ENCODE measurements at places on chromosomes 16 and 17.

DNA sequence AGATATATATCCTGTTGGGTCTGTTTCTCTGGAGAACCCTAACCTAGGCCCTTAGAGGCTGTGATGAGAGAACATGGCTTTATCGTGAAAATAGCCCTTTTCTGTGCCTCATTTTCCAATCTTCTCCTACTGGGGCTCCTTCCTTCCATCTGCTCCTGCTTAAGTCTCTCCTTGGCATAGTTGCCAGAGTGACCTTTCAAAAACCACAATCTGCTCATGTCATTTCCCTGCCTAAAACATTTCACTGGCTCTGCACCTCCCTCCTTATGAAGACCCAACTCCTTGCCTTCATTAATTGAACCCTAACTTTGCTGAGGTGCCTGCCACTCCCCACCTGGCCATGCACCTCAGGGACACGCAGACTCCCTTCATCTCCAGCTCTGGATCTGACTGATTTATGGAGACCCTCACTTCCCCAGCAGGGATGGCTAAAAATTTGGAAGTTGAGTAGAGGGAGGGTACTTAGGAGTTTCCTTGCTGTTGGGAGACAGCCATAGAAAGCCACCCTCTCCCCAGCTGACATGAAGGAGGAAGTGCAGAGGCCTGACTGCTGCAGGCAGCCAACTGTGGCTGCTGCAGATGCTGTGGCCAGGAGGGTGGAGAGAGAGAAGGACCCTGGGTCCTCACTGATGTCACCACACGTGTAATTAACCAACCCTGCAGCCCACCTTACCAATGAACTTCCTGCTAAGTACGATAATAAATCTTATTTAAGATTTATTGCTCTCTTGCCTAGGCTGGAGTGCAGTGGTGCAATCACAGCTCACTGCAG lies 6.3 kb upstream of the GGA2 start:
- no peaks in the 10 kb centered on the region for H3K27me3 ChIP-seq
- no peak overlapping the region for H3K4me3 ChIP-seq
- DNase-seq = no peak
- H3K27ac ChIP-seq = no peak overlapping the region
- H3K4me1 ChIP-seq = peaks cover 29% of the 10 kb centered on the region

DNA sequence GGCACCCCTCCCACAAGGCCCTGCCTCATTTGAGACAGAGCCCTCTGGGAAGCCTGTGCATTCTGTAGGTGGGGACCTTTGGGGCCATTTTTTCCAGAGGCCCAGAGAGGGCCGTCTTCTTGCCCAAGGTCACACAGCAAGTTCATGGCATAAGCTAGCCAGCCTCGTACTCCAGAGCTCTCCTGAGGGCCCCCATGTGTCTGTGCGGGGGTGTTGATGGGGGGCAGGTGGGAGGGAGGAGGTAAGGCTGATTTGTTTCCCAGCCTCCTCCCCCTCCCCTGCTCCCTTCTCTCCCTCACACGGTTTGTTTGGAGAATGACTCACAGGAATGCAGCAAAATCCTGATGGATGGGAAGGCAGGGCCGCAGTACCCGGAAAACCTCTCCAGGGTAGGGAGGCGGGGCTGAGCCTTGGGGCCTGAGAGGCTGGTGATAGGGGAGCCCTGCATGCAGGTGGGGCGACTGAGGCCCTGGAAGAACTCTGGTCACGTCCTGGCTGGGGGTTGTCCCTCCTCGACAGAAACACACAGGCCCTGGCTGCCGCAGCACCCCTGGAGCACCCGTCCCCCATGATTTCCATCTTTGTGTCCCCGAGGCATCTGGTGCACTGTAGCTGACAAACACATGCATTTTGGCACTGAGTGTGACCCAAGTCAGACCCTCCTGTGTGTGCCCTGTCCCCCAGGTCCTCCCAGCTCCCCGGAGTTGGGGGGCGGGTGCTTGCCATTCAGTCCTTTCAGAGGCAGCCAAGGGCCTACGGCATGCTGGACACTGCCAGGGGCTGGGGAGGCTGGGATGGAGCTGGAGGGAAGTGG lies 29.7 kb downstream of the RAI1 start:
- peak overlapping the region; percentile 41 for H3K4me3 ChIP-seq
- H3K36me3 ChIP-seq = no peaks in the 10 kb centered on the region
- peak overlapping the region; percentile 61 for H3K27ac ChIP-seq
- DNase-seq = peak; percentile 94

DNA sequence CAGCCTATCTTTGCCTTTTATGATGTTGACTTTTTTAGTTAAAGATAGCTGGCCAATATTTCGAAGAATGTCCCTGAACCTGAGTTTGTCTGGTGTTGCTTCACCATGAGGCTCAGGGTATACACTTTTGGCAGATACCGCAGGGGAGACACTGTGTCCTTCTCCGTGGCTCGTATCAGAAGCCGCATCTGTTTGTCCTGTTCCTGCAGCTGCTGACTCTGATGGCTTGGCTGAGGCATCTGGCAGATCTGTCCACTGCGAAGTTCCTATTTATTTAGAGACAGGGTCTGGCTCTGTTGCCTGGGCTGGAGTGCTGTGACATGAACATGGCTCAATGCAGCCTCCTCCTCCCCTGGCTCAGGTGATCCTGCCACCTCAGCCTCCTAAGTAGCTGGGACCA lies 93.5 kb downstream of the CRISPLD2 start:
- no peak overlapping the region for H3K4me3 ChIP-seq
- DNase-seq = no peak
- H3K4me1 ChIP-seq = peaks cover 9% of the 10 kb centered on the region
- H3K27me3 ChIP-seq = peaks cover 74% of the 10 kb centered on the region
- H3K36me3 ChIP-seq = no peaks in the 10 kb centered on the region

- H3K27me3 ChIP-seq = no peaks in the 10 kb centered on the region
- no peak overlapping the region for H3K4me3 ChIP-seq
- no peaks in the 10 kb centered on the region for H3K4me1 ChIP-seq
- H3K27ac ChIP-seq = no peak overlapping the region
- no peaks in the 10 kb centered on the region for H3K36me3 ChIP-seq
- no peak for DNase-seq
These were observed 22.4 kb upstream of the DYNLRB2 start for GRCh38 chr16:80518436-80518835.

DNA sequence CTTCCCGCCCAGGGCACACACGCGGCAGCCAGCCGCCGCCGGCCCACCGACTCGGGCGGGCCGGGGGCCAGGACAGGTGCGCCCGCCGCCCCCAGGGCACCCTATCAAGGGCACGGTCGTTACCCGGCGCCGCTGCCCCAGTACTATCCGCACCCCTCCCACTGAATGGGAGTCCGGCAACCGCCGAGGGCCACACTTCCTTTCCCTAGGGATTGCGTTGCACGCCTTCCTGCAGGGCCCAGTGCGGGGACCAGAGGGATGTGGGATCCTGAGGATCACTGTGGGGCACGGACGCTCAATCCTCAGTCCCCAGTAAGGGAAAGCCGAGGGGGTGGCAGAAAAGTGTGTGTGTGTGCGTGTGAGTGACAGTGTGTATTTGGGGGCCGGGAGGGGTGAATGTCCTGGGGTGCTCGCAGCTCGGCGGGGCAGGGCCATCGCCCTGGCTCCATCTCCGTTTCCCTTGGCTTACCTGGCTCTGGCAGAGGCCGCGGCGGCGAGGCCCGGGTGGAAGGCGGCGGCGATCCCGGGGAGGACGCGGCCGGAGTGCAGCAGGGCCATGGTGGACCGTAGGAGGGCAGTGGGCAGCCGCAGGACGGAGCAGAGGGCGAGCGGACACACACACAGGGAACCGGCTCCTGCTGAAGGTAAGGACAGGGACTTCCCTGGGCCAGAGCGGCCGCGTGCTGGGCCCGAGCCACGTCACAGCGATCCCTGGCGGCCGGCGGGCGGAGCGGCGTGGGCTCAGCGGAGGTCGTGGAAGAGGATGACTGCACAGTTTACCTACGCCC lies at the start of gene GOT2:
GOT2 (minus strand) TSS at position 646 of the 788 bp plus-strand sequence; CDS start at position 558, 88 bp downstream.
- H3K27me3 ChIP-seq = no peaks in the 10 kb centered on the region
- DNase-seq = peak; percentile 84
- peak within 1 kb of the TSS; percentile 69 for H3K27ac ChIP-seq
- H3K36me3 ChIP-seq = peaks cover 1% of the 10 kb centered on the region

DNA sequence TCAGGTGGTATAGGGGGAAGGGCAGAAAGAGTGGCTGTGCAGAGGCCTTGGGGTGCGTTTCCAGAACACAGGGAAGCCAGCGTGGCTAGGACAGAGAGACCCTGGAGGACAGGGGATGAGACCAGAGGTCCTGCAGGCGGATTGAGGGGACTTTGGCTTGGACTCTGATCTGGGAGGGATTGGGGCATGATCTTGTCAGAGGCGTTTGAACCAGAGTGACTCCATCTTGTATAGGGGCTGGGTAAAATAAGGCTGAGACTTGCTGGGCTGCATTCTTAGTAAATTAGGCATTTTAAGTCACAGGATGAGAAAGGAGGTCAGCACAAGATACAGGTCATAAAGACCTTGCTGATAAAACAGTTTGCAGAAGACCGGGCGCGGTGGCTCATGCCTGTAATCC lies 5.4 kb upstream of the NATD1 start:
- no peaks in the 10 kb centered on the region for H3K36me3 ChIP-seq
- H3K27me3 ChIP-seq = peaks cover 10% of the 10 kb centered on the region
- no peak overlapping the region for H3K27ac ChIP-seq
- H3K4me1 ChIP-seq = peaks cover 6% of the 10 kb centered on the region

DNA sequence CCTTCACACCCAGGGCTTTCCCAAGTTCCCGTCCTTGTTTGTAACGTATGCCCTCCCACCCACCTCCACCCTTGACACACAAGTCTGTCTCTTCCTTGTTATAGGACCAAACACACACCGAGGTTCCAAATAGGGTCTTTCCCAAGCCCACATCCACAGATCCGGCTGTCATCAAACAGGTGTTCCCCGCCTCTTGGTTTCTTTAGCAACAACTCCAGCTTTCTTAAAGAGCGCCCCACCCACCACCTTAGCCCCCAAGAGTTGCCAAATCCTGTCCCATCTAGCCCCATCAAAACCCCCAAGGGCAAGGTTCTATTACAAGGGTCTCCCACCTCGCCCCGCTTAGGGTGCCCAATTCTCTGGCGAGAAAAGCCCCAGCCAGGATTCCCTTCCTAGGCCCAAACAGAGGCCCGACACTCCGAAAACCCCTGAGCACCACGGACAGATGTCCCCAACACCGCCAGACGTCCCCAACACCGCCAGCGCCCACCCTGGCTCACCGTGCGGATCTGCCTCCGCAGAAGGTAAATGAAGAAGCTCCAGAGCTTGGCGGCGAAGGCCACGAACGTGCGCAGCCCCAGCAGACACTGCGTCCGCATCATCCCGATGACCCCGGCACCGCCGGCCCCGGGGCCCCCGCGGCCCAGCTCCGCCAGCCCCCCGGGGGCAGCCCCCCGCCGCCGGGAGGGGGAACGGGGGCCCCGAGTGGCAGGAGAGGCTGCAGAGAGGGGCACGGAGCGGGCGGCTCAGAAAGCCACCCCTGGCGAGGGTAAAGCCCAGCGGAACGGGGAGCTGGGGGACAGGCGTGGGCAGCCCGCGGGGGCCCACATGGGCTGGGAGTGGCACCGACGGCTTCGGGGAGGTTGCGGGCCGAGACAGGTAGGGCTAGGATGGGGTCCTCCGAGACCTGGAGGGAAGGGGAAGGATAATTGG lies 573 bp downstream of the CTDNEP1 start:
- H3K4me1 ChIP-seq = peaks cover 38% of the 10 kb centered on the region
- peak overlapping the region; percentile 96 for H3K4me3 ChIP-seq
- no peak for DNase-seq
- peak overlapping the region; percentile 99 for H3K27ac ChIP-seq
- H3K36me3 ChIP-seq = peaks cover 24% of the 10 kb centered on the region
- H3K27me3 ChIP-seq = peaks cover 2% of the 10 kb centered on the region

- DNase-seq = no peak
- H3K36me3 ChIP-seq = no peaks in the 10 kb centered on the region
- no peaks in the 10 kb centered on the region for H3K4me1 ChIP-seq
- H3K27ac ChIP-seq = no peak overlapping the region
- H3K27me3 ChIP-seq = no peaks in the 10 kb centered on the region
These were observed 67.7 kb downstream of the MPRIP start for GRCh38 chr17:17109907-17110306.

GRCh38 chr16:18784917-18785623 lies 5.1 kb downstream of the RPS15A start:
- no peak overlapping the region for H3K27ac ChIP-seq
- peaks cover 72% of the 10 kb centered on the region for H3K36me3 ChIP-seq
- peak overlapping the region; percentile 20 for H3K4me3 ChIP-seq
- peaks cover 54% of the 10 kb centered on the region for H3K4me1 ChIP-seq
- DNase-seq = no peak
- H3K27me3 ChIP-seq = peaks cover 7% of the 10 kb centered on the region

- no peaks in the 10 kb centered on the region for H3K4me1 ChIP-seq
- no peaks in the 10 kb centered on the region for H3K36me3 ChIP-seq
- DNase-seq = no peak
- H3K27ac ChIP-seq = no peak overlapping the region
- peaks cover 2% of the 10 kb centered on the region for H3K27me3 ChIP-seq
- H3K4me3 ChIP-seq = no peak overlapping the region
These were observed 266.4 kb downstream of the CBLN1 start for GRCh38 chr16:49015225-49015592.

DNA sequence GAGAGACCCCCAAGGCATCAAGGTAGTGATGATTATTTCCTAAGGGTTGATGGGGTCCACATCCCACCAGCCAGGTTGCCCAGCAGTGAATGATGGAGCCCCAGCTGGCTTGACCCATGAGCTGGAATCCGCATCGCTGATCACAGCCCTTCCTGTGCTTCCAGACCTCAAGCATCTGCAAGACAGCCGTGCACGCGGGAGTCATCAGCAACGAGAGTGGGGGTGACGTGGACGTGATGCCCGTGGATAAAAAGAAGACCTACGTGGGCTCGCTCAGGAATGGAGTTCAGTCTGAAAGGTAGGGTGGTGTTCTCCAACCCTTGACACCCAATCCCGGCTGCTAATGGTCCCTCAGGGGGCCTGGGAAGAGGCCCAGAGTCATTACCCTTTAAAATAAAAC lies 69.3 kb downstream of the CRISPLD2 start:
- H3K4me3 ChIP-seq = no peak overlapping the region
- no peaks in the 10 kb centered on the region for H3K36me3 ChIP-seq
- DNase-seq = no peak

- H3K27ac ChIP-seq = no peak overlapping the region
- 0 out of 3 replicates have a peak, but pooled peaks cover 17% of the 10 kb centered on the region for H3K27me3 ChIP-seq
- DNase-seq = no peak
- no peaks in the 10 kb centered on the region for H3K36me3 ChIP-seq
These were observed 266.0 kb upstream of the SDK2 start for GRCh38 chr17:73910206-73910605.
